Activated CD4-positive, alpha-beta T cell treated with anti-CD3 and anti-CD28 coated beads for 4 hours (primary cell): ENCODE measurements at places on chromosomes 2 and 18.

- DNase-seq = no peak
These were observed 415.0 kb downstream of the TMX3 start for GRCh38 chr18:68299906-68300305.

DNA sequence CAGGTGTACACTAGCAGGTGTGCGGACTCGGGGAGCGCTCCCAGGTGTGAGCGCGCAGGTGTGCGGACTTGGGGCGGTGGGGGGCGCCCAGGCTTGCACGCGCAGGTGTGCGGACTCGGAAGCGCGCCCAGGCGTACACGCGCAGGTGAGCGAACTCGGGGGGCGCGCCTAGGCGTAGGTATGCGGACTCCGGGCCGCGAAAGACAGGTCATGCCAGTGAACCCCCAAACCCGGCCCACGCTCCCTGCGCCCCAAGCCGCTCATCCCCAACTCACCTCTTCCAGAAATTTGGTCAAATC, 342 bp downstream of the CYB5A start:
- no peak for DNase-seq

- DNase-seq = no peak
These were observed 282.5 kb downstream of the CLIP4 start for GRCh38 chr2:29397713-29398112.

- no peak for DNase-seq
These were observed 42.0 kb downstream of the WDR33 start for GRCh38 chr2:127768775-127769479.

DNA sequence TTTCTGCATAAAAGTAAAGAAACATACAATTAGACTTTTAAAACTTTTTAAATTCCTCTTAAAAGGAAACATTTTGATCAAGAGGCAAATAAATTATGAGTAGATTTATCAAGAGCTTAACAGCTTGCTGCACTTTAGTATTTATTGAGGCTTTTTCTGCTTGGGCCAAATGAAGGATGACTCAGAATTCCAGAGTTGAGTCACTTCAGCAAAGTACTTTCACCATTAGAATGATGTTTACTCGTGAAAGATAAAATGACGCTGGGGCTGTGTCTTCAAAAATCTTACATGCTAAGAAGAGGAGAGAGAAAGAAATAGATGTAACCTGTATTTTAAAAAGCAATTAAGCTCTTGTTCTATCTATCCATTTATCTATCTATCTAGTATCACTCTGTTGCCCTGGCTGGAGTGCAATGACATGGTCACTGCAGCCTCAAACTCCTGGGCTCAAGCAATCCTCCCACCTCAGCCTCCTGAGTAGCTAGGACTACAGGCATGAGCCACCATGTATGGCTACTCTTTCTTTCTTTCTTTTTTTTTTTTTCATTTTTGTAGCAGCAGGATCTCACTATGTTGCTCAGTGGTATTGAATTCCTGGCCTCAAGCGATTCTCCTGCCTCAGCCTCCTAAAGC, 75.3 kb upstream of the RIOK3 start:
- DNase-seq = no peak

DNA sequence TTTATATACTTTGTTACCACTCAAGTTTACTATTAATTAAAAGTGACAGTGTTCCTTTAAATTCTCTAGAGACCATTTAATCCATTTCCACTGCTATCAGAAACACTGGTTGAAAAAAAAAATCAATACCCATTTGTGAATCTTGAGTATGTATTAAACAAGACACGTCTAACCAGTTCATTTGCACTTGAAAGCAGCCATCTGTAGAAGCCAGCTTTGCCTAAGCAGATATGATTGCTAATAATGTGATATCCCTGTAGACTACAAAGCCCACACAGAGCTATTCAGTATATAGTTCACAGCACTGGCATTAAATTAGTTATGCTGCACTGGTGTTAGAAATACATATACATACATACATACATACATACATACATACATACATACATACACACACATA, 111.8 kb upstream of the SP3 start:
- DNase-seq = no peak

GRCh38 chr2:78263571-78263970, 741.4 kb upstream of the LRRTM4 start:
- no peak for DNase-seq

DNA sequence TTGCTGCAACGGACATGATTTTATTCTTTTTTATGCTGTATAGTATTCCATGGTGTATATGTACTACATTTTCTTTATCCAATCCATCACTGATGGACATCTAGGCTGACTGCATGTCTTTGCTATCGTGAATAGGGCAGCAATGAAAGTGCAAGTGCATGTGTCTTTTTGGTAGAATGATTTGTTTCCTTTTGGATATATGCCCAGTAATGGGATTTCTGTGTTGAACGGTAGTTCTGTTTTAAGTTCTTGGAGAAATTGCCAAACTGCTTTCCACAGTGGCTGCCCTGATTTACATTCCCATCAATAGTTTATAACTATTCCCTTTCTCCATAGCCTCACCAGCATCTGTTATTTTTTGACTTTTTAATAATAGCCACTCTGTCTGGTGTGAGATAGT, 99.7 kb upstream of the CRIM1 start:
- no peak for DNase-seq

- no peak for DNase-seq
These were observed 52.6 kb downstream of the MGAT5 start for GRCh38 chr2:134306521-134306920.

DNA sequence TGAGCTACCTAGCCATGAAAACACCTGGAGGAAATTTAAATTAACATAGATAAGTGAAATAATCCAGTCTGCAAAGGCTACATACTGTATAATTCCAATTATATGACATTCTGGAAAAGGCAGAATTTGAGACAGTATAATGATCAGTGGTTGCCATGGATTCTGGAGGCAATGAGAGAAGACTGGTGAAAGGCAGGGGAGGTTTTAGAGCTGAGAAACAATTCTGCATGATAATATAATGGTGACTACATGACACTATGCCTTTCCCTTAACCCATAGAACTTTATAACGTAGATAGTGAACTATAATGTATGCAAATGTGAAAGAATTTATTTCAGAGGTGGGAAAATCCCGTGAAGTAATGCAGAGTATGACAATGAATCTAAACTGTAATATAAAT, 749.3 kb downstream of the TRIB2 start:
- no peak for DNase-seq

- no peak for DNase-seq
These were observed 40.5 kb downstream of the CROCC2 start for GRCh38 chr2:240946654-240947053.

DNA sequence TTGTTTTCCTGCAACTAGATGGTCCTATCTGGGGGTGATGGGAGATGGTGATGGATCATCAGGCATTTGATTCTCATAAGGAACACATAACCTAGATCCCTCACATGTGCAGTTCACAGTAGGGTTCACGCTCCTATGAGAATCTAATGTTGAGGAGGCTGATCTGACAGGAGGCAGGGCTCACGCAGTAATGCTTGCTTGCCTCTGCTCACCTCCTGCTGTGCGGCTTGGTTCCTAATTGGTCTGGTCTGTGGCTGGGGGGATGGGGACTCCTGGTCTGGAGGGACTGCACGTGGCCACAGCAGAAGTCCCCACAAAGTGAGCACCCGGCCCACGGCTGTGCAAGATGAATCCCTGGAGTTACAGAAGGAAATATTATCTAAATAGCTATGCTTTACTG, 11.3 kb downstream of the MC5R start:
- DNase-seq = no peak

GRCh38 chr18:69490072-69490471, 89.4 kb downstream of the DOK6 start:
- no peak for DNase-seq

- DNase-seq = no peak
These were observed 23.9 kb downstream of the RBKS start for GRCh38 chr2:27866237-27866636.

DNA sequence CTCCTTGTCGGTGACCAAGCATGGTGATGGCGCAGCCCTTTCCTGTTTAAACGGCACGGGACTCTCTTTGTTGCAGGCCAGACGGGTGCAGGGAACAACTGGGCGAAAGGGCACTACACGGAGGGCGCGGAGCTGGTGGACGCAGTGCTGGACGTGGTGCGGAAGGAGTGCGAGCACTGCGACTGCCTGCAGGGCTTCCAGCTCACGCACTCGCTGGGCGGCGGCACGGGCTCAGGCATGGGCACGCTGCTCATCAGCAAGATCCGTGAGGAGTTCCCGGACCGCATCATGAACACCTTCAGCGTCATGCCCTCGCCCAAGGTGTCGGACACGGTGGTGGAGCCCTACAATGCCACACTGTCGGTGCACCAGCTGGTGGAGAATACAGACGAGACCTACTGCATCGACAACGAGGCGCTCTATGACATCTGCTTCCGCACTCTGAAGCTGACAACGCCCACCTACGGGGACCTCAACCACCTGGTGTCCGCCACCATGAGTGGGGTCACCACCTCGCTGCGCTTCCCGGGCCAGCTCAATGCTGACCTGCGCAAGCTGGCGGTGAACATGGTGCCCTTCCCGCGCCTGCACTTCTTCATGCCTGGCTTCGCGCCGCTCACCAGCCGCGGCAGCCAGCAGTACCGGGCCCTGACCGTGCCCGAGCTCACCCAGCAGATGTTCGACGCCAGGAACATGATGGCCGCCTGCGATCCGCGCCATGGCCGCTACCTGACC, 17.1 kb downstream of the TUBB6 start:
- DNase-seq = no peak

GRCh38 chr2:102037681-102038080, 45.9 kb downstream of the IL1R2 start:
- no peak for DNase-seq

- no peak for DNase-seq
These were observed 52.5 kb upstream of the MCFD2 start for GRCh38 chr2:46967990-46968647.

GRCh38 chr18:8525692-8526091, 83.5 kb upstream of the RAB12 start:
- DNase-seq = no peak

DNA sequence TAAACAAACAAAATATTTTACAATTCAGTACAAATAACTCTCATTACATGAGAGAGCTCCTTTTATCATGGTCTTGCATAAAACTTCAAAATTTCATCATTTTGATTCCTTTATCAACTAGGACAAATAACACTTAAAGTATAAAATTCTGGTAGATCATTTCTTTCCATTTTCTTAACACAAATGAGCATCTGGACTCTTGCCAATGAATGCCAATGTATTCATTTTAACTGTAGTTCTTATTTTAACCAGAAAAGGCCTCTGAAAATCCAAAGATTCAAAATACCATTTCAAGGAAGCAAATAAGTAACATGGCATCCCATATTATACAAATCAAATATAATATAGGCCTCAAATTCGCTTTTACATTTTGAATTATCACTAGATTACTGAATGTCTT, 13.8 kb upstream of the POU3F3 start:
- DNase-seq = no peak

- no peak for DNase-seq
These were observed 200.4 kb downstream of the AGPS start for GRCh38 chr2:177592945-177593344.

DNA sequence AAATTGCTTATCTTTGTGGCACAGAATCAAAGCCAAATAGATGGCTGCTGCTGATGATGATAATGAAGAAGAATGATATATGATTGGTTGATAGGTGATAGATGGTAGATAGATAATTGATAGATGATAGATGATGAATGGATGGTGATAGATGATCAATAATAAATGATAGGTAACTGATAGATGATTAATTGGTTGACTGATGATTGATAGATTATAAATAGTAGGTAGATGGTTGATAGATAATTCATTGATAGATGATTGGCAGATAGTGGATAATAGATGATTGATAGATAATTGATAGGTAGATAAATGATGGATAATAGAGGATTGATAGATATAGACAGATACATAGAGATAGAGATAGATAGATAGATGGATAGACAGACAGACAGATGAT, 430.2 kb downstream of the EIPR1 start:
- DNase-seq = no peak

DNA sequence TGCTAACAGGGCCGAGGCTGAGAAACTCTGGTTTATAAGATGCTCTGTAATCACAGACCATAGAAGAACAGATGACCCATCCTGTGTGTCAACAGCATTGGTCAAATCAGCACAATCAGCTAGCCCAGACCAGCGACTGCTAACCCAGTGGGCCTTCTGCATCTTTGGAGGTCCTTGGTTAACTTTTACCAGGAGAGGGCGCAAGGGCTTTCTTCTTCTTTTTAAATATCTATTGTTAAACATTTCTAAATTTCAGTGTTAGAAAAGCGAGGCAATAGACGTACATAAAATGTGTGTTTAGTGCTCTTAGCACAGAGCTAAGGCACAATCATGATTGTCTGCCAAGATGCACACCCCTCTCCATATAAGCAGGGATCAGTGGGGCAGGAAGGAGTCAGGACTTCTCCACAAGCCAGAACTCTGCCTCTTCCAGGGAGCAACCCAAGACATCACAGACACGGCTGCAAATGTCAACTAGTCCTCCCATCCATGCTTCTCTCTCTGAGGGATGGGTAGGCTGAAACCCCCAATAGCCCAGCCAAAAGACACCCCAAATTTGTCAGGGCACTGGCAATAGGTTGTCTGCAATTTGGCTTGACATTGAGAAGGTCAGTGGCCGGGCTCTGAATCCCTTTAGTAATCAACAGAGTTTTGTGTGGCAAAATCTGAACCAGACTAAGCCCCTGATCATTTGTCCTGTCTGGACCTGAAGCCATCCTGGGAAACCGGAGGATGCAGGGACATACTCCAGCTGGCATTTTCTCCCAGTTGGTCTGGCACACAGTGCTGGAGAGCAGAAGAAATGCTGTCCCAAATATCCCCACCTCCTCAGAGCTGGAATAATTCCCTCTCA, 188.2 kb downstream of the BCL2 start:
- DNase-seq = peak; percentile 76

DNA sequence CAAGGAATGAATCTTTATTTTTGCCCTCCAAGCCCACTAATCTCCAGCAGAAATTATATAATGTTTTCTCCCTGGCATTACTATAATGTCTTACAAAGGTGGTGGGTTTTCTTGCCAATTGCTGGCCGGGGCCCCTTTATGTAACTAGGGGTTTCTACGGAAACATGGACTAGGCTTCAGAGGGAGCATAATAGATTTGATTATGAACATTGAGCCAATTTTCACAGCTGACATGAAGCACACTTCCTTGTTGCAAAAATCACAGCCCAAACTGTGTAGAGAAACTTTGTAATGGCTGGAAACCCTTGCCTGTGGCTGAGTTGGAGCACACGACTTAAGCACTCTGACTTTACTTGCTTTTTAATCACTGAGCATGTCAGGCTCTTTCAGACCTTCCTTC, 3.8 kb upstream of the CYRIA start:
- DNase-seq = no peak

DNA sequence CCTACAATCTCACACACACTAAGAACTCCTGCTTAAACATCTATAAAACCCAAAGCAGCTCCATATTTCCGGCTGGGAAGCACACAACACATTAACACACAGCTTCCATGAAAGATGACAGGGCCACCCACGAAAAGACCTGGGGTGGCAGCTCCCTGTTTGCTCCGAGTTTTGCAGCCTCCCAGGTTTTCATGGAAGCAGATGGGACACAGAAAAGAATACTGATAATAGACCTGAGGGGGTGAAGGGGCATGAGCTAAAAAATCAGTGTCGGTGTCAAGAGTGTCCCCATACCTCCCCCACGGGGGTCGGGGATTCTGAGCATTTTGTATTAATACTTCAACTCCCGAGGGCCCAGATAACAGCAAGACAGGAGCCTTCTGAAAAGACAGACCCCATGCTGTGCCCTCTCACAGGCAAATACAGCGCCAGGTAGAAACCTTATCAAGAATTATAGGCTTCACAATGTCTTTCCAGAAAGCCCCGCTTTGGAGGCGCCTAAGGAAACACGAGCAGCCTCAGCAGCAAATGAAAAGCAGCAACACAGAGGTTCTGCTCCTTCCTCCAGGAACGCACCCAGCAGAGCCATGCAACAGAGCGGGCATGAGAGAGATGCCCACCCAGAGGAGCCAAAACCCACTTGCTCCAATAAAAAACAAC, 50.5 kb downstream of the ZNF516 start:
- no peak for DNase-seq
